Mucosa of gallbladder (tissue), 1 donor: ENCODE measurements at places on chromosomes 7 and 10. TPM values are rescaled to one million over a fixed set of nuclear protein-coding genes. Genes with fewer than 3 reads are reported as not detected.

The DEPP1 gene
- total RNA-seq, result 45.8 TPM

GRCh38 chr10:104297697-104298660 lies 29.0 kb downstream of the GSTO2 start:
- DNase-seq, result no peak

DNA sequence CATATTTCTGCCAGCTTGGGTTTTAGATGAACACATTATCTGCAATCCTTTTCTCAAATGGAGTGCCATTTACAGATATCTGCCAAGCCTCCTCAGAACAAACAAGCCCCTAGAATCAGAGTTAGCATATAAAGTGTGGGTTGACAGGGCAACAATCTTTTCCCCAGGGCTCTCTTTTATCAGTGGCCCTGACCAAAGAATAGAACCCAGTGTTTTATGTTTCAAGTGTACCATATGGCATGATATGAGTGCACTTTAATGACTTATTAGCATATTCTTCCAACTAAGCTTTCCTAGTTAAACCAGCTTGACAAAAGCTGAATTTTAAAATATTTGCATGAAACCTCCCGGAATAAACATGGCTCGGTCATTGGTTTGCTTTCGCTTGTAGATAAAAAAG lies 57.3 kb downstream of the EVX1 start:
- DNase-seq, result no peak

- no peak for DNase-seq
These were observed 6.1 kb upstream of the RBM17 start for GRCh38 chr10:6082496-6083395.

The PRKRIP1 gene
- total RNA-seq, result 22.6 TPM
